ENCODE measurements at places on chromosomes 4 and X. TPM values are rescaled to one million over a fixed set of nuclear protein-coding genes. Genes with fewer than 3 reads are reported as not detected.

Gene GRPEL1
- polyA plus RNA-seq = 87.9 TPM

Gene AFF2
- polyA plus RNA-seq = not detected

Gene CHIC1
- polyA plus RNA-seq = 1.0 TPM

Gene EFNB1
- polyA plus RNA-seq = 150 TPM

Gene SFRP2
- not detected for polyA plus RNA-seq
